Activated T-helper 2 cell treated with anti-CD3 and anti-CD28 coated beads, Interferon-gamma antibody, Interleukin-2, Interleukin-4, amounts not matched to agents 10 μg/mL and 5 μg/mL and 100 μg/mL, durations not matched to agents 14 hours and 24 hours and 36 hours (primary cell): ENCODE measurements at places on chromosomes 12 and 14. TPM values are rescaled to one million over a fixed set of nuclear protein-coding genes. Genes with fewer than 3 reads are reported as not detected.

Gene EPYC
- not detected in 2 replicates for total RNA-seq

- no peak for DNase-seq
Observed at GRCh38 chr12:51911788-51912711, 4.7 kb downstream of the ACVRL1 start.

DNA sequence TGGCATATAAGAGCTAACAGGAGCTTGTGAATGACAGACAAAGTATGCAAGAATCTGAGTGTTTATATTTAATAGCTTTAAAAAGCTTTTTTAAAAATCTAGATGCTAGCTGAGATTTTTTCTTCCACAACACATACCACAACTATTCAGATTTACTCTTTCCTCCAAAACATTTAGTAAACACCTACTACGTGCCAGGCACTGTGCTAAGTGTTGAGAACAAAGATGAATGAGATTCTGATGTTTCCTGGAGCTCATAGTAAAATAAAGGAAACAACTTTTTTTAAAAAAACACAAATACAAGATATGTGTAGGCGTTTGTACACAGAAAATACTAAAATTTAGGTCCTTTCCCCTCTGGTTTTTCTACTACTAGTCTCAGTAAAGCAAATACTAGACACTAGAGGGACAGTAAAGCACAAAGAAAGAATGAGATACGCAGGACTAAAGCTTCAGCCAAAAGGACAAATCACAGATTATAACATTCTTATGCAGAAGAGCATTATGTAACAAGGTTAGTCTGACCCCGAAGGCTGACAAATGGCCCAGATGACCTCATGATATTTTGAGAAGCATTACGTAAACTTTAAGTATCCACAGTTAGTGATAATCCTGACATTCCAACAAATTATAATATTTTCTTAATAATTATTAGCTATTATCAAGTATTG lies 78.6 kb upstream of the PAWR start:
- DNase-seq, result no peak

Gene PRIMA1
- not detected in 2 replicates for total RNA-seq

DNA sequence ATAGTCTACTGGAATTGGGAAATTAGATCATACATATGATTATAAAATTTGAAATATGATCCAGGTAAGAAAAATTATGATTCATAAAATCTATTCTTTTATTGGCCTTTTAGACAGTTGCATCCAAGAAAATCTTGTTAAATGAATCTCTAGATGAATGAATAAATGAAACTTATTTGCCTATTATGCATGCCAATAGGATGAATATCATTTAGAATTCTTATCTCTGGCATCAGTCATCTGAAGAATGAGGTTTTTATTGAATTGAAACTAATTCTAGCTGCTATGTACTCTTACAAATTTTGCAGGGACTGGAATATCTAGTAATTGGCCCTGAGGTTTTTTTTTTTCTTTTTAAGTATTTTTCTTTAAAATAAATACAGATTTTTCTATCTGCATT lies 475.5 kb downstream of the NAV3 start:
- no peak for DNase-seq

GRCh38 chr12:18718462-18718861 lies 19.4 kb downstream of the PLCZ1 start:
- DNase-seq, result no peak

DNA sequence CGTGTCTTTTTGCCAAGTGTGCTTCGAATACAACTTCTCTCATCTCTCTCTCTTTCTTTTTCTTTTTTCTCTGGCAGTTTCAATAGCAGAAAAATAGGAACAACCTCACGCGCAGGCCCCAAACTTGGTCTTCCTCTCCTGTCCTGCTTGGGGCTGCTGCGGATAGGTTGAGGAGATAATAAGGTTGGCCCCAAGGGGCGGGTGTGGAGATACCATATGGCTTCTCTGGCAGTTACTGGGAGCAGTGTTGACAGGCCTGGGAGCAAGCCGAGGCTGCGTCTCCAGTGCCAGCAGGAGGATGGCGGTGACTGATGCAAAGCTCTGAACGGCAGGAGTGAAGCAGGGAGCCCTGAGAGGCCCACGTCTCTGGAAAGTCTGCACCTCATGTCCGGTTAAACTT lies 89.5 kb upstream of the MANSC4 start:
- DNase-seq, result no peak

DNA sequence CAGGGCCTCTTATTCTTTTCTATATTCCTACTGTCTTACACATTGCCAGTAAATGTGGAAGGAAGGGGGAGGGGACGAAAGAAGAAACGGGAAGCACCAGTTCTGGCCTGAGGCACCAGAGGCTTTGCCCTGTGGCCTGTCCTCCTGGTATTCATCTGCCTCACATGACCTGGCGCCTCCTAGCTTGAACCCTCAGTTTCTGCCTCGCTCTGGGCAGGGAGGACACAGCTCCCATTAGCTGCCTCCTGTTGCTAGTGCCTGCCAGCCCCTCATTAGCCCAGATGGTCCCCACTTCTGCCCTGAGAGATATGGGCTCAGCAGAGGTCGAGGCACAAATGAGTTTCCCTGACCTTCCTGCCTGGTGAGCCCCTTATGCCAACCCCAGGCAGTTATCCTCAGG lies 3.0 kb upstream of the PLEKHG6 start:
- DNase-seq, result no peak

Gene MIS18BP1
- 56.4 and 62.9 TPM in 2 replicates for total RNA-seq

- no peak for DNase-seq
Observed at GRCh38 chr12:110039085-110039807, 9.1 kb downstream of the C12orf76 start.

- no peak for DNase-seq
Observed at GRCh38 chr12:5197131-5197530, 153.5 kb downstream of the KCNA5 start.

DNA sequence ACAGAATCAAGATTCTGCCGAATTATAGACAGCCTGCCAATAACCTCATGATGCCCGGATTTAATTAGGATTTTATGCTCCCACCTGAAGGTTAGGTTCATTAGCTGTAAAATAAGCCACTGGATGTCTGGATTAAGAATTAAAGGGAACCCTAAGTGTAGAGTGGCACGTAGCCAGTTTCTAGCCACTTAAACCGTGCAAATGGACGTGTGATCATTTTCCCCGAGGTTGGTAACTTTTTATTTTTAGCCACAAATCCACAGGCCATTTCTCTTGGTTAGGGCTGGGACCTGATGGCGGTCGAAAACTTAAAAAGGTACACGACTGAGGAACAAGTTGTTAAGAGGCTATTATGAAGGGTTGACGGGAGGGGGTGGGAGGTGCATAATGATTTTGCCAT lies 127.3 kb upstream of the TMPO start:
- DNase-seq, result no peak

Gene PRB2
- not detected in 2 replicates for total RNA-seq

Gene USP44
- total RNA-seq, result 4.3 and 5.7 TPM in 2 replicates

DNA sequence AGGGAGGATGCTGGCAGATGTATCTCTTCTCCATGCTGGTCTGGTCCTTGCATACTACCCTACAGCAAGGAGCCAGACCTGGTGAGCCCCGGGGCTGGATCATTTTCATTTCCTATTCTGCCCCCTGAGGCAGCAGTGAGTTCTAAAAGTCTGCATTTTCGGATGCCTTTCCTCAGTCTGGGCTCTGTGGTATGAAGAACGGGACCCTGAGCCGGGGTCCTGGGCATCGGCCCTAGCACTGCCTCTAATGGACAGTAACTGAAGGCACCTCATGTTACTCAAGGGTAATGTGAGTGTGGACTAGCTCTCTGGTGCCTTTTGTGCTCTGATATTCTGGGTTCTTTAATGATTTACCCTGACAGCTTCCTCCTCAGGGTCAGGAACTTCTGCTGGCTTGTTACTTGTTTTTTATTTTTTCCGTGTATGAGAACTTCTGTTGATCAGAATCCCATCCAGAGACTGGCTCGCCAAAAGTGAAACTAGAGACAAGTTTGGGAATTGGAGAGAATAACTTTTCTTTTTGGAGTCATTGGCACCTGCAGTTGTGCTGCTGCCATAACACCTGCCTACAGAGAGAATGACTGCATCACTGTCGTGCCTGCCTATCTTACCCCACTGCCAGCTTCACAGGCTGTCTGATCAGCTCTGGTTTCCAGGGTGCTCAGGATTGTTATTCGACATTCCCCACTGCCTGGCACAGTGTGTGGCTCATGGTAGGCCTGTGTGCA lies 62.3 kb downstream of the SUSD6 start:
- no peak for DNase-seq

- DNase-seq, result no peak
Observed at GRCh38 chr14:51954657-51955056, 34.7 kb upstream of the RTRAF start.

Gene HRK
- total RNA-seq, result not detected in 2 replicates

- DNase-seq, result no peak
Observed at GRCh38 chr14:90344331-90345238, 12.8 kb upstream of the NRDE2 start.

GRCh38 chr12:52645982-52646381 lies 6.0 kb downstream of the KRT2 start:
- peak; percentile 6 for DNase-seq

- DNase-seq, result peak; percentile 25
Observed at GRCh38 chr12:107670999-107671643, 14.5 kb upstream of the PWP1 start.

DNA sequence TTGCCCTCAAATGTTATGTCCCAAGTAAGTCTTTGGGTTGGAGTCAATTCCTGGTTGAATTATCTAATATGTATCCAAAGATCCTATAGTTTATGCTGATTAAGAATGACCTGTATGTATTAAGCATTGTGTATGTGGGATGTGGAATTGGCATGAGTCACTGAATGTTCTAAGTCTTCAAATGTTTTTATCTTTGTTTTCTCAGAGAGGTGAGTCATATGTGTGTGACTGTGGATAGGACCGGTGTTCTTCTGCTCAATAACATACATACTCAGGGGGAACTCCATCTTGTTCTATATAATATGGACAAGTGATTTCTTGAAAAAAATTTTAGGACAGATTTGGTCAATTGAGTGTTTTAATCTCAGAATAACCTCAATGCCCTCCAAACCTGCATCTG lies 57.9 kb downstream of the NAV3 start:
- DNase-seq, result no peak

Gene FAM186B
- total RNA-seq, result 0.30 and 0.37 TPM in 2 replicates

GRCh38 chr12:63894132-63894531 lies 49.6 kb downstream of the SRGAP1 start:
- DNase-seq, result no peak

GRCh38 chr12:96170328-96170727 lies 23.8 kb upstream of the ELK3 start:
- DNase-seq, result no peak

DNA sequence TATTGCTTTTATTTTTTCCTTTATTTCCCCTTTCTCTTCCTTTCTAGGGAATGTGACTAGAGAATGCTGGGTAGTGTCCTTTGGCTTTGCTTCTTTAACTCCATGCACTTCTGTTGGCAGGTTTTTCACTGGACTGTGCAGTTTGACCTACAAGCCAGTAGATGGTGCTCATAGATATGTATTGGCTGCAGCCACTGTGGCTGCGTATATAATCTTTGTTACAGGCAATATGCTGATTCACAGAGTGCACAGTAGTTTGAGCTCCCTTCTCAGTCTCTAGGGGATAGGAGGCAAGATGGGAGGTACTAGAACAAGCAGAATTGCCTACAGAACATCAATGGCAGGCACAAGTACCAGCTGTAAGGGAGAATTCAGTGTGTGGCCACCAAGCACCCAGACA lies 503.5 kb downstream of the LRFN5 start:
- no peak for DNase-seq

- DNase-seq, result no peak
Observed at GRCh38 chr14:103057028-103057371, 349 bp downstream of the CDC42BPB start.

DNA sequence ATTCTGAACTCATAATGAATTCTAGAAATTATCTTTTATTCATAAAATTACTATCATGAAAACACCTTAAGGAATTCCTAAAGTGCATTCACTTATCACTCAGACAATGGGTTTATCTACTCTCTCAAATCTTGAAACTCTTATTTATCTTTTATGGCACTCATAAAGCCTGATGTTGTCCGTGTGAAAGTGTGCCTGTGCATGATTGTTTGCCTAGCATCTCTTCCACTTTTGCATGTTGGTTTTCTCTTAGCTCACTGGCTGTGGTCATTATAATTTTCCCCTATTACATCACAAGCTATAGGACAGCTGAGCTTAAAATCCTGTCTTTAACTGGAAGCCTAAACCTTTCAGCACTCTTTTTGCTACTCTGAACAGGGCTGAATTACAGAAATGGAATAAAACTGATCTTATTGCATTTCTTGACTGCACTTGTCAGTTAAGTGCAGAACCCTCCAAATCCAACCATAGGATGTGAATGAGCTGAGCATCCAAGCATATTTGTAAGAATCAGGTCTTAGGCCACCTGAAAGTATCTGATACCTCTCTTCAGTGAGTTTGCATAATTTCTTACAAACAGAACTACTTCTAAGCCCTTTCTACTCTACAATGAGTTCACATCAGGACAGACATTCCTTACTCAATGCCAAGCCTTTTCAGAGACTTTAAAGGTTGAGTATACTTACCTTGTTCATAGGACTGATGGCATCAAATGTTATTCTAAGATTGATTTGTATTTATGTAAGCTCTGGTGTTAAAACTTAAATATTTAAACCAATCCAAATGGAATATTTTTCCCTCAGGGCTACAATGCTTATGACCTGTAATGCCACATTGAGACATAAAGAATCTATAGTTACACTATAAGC lies 221.2 kb upstream of the KITLG start:
- no peak for DNase-seq

- no peak for DNase-seq
Observed at GRCh38 chr12:39440781-39441180, 2.1 kb downstream of the KIF21A start.

Gene LYSET
- 12.2 and 13.4 TPM in 2 replicates for total RNA-seq

Gene SLC6A15
- not detected in 2 replicates for total RNA-seq

Gene CLEC12A
- 0.30 and 0.32 TPM in 2 replicates for total RNA-seq

- no peak for DNase-seq
Observed at GRCh38 chr12:91037276-91037675, 20.5 kb downstream of the KERA start.

- DNase-seq, result no peak
Observed at GRCh38 chr14:68309616-68310015, 483.3 kb downstream of the ZFP36L1 start.

DNA sequence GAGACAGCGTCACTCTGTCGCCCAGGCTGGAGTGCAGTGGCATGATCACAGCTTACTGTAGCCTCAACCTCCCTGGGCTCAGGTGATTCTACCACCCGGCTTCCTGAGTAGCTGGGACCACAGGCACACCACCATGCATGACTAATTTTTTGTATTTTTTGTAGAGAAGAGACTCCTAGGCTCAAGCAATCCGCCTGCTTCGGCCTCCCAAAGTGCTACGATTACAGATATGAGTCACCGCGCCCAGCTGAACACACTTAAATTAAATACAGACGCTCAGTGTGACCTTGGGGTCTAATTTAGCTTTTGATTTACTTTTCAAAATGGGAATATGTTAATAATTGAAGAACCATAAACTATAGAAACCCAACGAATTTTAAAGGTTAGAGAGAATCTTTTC lies 77.2 kb downstream of the C2CD5 start:
- no peak for DNase-seq

DNA sequence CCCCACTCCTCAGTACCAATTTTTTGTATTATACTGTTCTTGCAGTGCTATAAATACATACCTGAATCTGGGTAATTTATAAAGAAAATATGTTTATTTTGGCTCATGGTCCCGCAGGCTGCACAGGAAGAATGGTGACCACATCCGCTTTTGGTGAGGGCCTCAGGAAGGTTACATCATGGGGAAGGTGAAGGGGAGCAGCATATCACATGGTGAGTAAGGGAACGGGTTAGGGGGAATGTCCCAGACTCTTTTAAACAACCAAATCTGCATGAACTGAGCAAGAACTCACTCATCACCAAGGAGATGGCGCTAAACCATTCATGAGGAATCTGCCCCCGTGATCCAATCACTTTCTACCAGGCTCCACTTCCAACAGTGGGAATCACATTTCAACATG lies 40.0 kb downstream of the OSBPL8 start:
- no peak for DNase-seq

Gene FITM1
- total RNA-seq, result 1.0 and 1.2 TPM in 2 replicates

Gene SERPINA9
- total RNA-seq, result not detected in 2 replicates

Gene FAR2
- total RNA-seq, result 3.8 and 4.3 TPM in 2 replicates
